ENCODE measurements at places on chromosomes 16 and 17. TPM values are rescaled to one million over a fixed set of nuclear protein-coding genes. Genes with fewer than 3 reads are reported as not detected.

Gene LRRC75A
- total RNA-seq: 7.0 TPM

DNA sequence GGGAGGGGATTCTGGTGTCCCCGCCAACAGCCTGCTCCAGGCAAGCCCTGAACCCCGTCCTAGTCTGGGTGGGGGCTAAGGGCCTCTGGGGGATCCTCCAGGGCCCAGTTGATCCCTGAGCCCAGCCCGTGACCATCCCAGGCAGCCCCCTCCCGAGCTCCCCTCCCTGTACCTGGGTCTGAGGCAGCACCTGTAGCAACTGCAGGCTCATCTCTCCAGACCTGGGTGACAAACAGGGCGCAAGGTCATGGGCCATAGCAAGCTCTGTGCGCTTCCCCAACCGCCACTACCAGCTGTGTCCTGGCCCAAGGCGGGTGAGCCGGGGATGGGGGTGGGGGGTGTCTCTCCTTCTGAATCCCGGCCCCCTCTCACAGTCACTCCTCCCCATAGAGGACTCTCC is 10.6 kb downstream of the CNGB1 start:
- no peak for DNase-seq

Gene ETV4
- 7.1 TPM for total RNA-seq

DNA sequence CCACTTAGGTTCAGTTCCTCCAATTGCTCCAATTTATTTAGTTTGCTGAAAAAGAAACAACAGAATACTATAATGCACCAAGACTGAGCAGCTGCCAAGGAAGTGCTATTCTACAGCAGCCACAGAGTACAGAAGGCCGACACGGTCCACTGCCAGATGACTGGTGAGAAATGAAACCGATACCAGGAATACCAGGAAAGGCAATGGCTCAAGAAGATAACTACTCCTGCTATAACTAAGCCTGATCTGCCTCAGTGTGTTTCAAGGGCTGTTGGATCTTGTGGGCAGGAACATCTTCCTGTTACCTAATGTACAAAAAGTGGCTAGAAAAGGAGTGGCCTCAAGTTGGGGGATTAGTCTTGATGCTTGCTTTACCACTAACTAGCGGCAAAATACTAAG is 32.8 kb downstream of the MARVELD3 start:
- no peak for DNase-seq

- no peak for DNase-seq
Measured at GRCh38 chr17:75832164-75832651, 12.0 kb downstream of the UNC13D start.

GRCh38 chr17:40179923-40180659 is 2.8 kb downstream of the RAPGEFL1 start:
- no peak for DNase-seq

- DNase-seq: no peak
Measured at GRCh38 chr17:14321980-14322776, 21.3 kb downstream of the HS3ST3B1 start.

Measured in sciatic nerve (tissue), 2 donors.